HCEC 1CT (cell line): ENCODE measurements at places on chromosomes 7 and 10.

DNA sequence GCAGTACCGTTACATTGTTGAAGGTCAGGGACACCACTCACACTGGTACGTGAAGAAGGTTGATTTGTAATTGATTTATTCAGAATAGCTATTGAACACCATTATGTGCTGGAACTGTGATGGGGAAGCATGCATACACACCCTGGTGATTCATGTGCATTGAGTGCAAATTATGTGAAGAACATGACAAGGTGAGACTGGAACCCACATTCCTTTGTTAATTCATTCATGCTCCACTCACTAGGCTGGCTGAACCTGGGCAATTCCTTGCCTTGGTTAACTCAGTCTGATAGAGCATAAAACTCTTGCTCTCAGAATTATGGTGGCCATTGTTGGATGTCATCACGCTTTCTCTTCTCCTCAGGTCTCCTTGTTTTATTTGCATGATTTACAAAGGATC is 67.3 kb upstream of the TPK1 start:
- no peak for DNase-seq

DNA sequence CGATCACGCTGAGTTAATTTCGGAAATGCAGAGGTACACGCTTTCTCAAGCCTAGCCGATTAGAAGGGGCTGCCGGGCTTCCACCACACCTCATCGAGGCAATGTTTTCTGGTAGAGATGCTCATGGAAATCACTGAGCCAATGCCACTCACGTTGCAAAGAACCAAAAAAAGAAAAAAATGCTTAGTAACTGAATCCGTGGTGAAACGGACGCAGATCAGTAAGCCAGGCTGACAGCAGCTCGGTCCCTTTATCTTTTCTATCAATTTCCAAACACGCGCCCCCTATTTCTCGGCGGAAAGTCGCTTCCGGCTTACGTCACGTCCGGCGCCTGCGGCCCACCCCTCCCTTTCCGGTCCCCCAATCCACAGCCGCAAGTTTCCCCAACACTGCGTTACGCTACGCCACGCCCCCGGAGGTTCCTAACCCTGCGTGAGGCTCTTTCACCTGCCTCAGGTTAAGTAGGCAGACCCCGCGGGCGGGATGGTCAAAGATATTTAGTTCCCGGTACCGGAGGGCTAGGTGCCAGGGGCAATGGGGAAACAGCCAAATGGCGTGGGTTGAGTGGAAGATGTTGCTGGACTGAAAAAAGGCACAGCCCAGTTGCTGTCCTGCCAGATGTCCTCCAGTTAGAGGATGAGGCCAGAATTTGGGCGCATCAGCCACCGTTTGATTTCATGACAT is at the start of gene NSUN6:
Gene NSUN6 (minus strand): TSS at position 264 of the 684 bp plus-strand sequence. CDS start 384 bp downstream, outside the sequence.
- DNase-seq, result peak; percentile 89

GRCh38 chr7:11327633-11328032 is 354.0 kb downstream of the PHF14 start:
- DNase-seq, result no peak

GRCh38 chr10:3018247-3018646 is 49.1 kb upstream of the PFKP start:
- DNase-seq, result no peak

GRCh38 chr7:101947899-101948298 is 130.5 kb downstream of the CUX1 start:
- no peak for DNase-seq

GRCh38 chr7:52758356-52758755 is 277.1 kb upstream of the POM121L12 start:
- no peak for DNase-seq

DNA sequence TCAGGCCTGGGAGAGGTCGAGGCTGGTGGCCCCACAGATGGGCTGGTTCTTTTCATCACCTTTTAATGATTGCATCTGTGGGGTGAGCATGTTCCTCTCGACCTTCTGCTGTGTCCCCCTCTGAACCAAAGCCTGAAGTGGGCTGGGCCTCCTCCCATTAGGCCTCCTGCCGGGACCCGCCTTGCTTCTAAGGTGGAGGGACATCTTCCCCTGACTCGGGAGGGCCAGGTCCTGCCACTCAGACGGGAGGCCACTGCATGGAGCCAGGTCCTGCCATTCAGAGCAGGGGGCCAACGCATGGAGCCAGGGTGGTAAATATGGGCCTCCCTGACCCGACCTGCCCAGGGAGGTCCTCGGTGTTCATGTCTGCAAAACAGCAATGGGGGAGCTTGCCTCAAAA is 188.4 kb downstream of the EBF3 start:
- no peak for DNase-seq

DNA sequence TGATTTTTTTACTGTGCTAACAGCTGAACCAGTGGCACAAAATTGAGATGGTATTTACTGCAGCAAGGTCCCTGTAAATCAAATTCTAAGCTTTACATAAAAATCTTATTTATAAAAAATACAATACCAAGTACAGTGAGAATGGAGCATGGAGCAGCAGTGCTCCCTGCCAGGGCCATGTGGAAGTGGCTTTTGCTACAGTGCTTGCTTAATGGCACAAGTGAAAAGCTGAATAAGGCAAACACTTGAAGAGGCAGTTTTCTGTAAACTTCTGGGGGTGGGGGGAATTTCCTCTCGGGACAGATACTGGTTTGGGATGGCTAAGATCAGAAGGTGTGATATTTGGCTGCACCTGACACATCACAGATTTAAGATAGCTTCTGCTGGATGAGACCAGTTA is 27.5 kb downstream of the AP3M1 start:
- no peak for DNase-seq

- no peak for DNase-seq
These were observed 74.2 kb downstream of the MGMT start for GRCh38 chr10:129541200-129541599.

- no peak for DNase-seq
These were observed 293.4 kb upstream of the MKLN1 start for GRCh38 chr7:131034166-131034881.

DNA sequence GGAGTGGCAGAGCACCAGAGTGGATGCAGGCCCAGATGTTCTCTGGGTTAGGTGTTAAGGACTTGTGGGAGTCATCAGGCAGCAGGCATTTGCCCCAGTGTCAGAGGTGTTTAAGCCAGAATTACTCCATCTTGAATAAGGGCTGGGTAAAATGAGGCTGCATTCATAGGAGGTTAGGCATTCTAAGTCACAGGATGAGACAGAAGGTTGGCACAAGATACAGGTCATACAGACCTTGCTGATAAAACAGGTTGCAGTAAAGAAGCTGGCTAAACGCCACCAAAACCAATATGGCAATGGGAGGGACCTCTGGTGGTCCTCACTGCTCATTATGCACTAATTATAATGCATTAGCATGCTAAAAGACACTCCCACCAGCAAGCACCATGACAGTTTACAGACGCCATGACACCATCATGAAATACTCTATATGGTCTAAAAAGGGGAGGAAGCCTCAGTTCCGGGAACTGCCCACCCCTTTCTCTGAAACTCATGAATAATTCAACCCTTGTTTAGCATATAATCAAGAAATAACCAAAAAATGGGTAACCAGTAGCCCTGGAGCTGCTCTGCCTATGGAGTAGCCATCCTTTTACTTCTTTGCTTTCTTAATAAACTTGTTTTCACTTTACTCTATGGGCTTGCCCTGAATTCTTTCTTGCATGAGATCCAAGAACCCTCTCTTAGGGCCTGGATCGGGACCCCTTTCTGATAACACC is 882 bp upstream of the LRRC61 start:
- DNase-seq, result no peak

DNA sequence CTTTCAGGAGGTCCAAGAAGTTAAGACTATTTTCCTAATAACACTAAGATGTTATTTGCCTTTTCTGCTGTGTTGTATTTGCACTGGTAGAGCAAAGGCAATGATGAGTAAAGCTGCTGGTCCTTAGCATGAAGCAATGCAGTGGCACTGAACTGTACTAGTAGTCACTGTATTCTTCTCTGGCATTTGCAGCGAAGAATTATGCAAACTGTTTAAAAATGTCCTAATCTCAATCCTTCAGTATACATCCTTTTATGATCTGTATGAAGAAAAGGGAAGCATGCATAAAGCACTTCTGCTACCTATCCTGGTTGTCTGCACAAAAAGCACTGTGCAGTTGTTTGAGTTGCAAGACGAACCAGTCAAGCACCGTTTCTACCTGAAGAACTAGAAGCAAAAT is 20.4 kb downstream of the IGF2BP3 start:
- DNase-seq, result no peak

DNA sequence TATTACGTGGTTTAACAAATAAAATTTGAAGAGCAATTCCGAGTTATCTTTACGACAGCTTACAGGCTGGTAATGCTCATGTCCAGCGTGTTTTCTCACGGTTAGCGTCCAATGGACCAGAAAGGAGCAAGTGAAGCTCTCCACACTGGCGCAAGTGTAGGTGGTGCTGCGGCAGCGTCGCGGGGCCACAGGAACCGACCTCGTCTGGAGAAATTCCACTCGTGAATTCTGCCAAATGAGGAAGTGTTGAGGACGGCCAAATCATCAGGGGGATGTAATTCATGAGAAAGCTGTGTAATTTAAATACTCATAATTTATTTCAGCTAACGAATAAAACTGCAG is 350 bp upstream of the ZNF37A start:
- DNase-seq, result no peak

DNA sequence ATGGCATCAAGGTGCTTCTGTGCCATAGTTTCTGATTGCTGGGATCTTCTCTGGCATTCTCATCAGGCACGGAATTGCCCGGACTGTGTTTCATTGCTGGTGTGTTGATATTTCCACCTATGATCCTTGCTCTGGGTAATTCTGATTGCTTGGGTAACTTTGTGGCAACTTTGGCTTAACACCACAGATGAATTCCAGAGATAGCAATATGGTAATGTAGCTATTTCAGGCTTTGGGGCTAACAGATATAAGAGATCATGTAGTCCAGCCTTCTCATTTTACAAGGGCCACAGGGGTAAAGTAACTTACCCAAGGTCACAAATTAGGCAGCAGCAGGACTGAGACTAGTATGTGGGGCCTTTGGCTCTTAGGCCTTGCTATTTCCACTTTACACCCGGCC is 53.9 kb upstream of the PLPP4 start:
- no peak for DNase-seq

GRCh38 chr10:56082169-56082568 is 278.9 kb downstream of the ZWINT start:
- no peak for DNase-seq
